Left renal cortex interstitium (tissue), 4 donors: ENCODE measurements at places on chromosomes 3 and 15. TPM values are rescaled to one million over a fixed set of nuclear protein-coding genes. Genes with fewer than 3 reads are reported as not detected.
A peak's percentile ranks its signal among the peaks of the same experiment; 100 is the strongest.

DNA sequence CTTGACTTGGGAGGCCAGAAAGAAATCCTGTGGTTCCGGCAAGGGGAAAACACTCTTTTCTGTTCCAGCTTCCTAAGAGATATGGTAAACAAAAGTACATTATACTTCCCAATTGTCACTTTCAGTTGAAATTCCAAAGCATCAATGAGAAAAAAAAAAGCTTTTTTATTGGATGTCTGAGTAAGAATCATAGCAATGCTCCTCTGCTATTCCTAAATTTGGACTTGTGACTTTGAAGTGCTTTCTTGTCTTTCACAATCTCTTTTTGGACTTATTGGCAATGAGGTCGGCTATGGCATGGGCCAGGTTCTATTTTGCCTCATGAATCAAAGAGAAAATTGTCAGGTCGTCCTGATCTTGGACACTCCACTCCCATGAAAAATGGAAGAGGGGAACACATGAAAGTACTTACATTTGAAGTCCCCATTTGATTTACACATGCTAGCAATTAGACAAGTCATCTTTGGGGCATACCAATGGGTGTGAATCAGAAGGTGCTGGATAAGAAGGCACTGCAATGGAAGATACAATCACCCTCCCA is 170.5 kb downstream of the GREM1 start:
- DNase-seq = no peak

- no peak for DNase-seq
These were observed 284.1 kb downstream of the NFKBIZ start for GRCh38 chr3:102133376-102133775.

DNA sequence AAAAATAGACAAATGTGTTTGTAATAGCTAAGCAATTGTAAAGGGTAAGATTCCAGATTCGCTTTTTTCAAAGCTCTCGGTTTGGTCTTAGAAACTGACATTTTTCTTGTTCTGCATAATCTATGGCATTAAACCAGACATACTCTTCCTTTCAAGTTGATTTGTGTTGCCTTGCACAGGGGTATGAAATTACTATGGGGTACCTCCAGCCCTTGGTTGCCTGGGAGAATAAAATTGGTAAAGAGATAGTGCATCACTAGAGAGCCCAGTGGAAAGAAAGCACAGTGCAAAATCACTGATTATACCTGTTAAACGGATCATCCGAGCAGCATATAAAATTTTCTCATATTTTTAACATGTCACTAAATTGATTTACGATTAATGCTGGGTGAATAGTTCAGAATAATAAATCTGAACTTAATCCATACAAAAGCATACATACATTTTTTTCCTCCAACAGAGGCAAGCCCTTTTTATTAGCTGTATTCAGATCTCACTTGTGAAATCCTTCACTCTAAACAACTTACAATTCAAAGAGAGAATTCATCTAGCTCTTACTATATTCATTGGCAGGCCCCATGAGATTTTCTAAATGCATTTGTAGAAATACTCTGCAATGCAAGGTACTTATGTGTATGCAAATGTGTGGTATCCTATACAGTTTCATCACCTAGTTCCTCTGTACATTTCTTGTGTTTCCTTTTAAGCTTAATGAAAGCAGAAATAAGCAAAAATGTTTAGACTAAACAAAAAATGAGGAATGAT is 224.4 kb downstream of the ROBO1 start:
- no peak for DNase-seq

DNA sequence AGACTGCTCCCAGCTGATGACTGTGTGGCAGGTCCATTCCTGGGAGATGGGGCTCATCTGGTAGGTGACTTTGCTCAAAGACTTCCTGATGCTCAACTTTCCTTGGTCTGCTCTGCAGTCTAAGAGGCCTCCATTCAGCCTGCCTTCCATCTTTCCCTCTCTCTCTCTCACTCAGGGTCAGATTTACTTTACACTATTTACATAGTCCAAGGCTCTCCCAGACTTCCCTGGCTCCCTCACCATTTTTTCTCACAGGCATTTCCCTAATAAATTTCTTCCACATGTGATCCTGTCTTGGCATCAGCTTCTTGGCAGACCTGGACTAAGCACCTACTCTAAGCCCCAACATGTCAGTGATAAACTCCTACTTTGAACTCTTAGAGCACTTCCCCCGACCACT is 13.0 kb upstream of the PCCB start:
- no peak for DNase-seq

DNA sequence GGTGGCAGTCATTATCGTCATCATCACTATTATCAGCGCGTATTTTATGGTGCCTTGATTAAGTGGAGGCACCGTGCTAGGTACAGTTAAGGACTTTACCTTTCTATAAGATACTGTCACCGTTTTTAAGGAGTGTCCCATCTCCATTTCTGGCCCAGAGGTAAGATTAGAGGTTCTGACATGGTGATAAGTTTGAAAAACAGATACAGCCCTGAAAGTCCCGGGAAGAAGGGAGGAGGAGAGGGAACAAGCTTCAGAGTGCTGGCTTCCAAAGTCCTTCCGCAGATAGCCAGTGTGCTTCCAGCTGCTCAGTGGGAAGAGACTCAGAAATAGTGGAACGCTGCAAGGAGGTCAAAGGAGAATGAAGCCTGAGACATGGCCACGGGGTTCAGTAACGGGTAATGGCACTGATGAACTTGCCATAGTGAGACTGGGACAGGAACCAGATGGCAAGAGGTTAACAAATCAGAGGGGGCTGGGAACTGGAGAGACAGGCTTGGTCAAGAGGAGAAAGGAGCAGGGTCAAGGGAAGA is 9.1 kb upstream of the TM4SF4 start:
- DNase-seq = no peak

DNA sequence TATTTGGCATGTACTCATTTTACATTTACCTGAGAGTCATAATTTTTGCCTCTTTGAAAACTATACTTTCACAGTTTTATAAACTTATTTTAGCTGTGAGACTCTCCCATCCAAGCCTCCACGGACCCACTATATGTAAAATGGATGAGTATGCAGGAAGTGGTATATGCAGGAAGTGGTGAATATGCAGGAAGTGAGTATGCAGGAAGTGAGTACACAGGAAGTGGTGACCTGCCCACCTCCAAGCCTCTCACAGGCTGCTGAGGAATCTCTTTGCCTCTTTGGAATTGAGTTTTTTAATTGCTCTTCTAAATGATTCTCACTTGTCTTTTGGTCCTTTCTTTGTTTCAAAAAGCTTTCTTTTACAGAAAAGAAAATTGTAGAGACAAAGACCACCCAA is 85.2 kb downstream of the KBTBD8 start:
- DNase-seq = no peak

- no peak for DNase-seq
These were observed 74.2 kb upstream of the ICE2 start for GRCh38 chr15:60553163-60553562.

DNA sequence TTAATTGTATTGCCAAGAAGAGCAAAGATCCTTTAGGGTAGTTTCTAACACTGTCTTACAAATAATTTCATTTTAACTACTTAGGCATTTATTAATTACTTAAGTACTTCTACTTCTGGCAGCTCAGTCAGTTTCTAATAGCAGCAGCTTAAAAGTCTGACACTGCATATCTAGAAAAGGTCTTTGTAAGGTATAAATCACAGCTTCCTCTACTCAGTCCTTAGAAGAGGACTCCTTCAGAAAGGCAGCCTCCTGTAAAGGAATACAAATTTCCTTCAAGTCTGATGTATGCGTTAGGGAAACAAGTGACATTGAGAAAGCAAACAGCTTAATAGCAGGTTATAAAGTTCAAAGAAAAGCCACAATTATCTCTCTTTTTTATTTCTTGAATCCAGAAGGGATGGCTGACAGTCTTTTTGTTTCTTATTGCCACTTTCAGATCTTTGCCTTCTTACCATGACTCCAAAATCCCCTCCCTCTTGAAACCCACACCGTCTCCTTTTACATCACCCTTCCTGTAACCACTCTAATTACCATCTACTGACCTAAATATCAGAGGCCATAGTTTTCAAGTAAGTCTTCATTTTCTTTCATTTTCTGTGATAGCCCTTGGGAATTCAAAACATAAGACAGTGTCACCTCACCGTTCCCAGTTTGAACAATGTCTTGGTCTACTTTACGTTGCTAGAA is 109.5 kb downstream of the CGGBP1 start:
- no peak for DNase-seq

- peak; percentile 38 for DNase-seq
These were observed at the start of gene KBTBD12 for GRCh38 chr3:127915115-127915936. Gene KBTBD12 (plus strand): TSS chr3:127915232. CDS start chr3:127923062, 7,830 bp downstream.

GRCh38 chr3:124669470-124669869 is 60.8 kb upstream of the UMPS start:
- DNase-seq = no peak

DNA sequence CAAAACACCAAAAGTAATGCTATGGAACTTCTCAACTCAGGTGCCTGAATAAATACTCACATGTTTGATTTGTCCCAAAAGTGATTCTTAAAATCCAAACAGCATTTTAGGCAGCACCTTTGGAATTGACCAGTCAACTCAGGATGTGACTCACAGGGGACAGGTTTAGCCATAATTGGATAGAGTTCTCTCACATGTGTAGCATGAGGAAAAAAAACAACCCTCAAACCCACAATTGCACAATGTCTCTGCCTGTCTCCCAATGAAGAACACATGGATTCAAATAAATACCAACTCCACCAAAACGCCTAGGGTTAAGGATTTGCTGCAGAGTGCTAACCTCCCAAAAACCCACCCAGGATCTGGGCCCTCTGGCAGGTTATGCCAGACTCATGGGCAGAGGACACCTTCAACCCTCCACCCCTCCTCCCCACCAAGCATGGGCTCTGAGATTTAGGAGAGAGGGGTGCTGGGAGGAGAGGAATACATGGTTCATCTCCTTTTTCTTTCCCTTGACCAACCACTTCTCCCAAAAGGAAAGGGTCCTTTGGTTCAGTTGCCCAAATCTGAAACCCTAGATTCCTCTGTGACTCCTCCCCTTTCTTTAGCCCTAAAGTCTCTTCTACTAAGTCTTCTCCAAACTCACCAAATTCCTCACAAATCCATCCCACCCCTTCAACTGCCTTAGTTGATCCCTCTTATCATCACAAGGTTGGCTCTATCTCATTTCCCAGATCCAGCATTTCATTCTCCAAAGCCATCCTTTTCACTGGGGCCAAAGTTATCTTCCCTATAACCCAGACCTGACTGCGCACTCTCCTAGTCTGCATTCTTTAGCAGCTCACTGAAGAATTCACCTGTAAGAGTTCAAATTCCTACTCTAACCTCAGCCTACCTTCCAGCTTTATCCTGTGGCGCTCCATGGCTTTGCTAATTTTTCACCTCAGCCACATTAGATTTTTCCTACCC is 7.7 kb downstream of the RYK start:
- no peak for DNase-seq

- no peak for DNase-seq
These were observed 58.3 kb upstream of the XCR1 start for GRCh38 chr3:46085421-46086082.

DNA sequence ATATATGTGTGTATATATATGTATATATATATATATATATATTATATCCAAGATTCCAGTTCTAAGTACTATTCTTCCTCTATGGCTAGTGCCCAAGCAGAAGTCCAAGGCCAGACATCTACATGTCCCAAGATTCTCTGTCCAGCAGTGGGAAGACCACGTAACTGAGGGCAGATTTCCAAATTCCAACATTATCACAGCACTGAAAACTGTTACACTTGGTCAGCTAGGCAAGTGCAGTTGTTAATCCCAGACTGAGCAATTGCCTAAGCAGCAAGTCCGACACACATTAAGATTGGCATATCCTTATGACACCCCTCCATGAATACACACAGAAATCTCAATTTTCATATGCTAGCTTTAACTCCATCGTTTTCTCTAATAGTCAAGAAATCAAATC is 1148.5 kb downstream of the IGSF11 start:
- DNase-seq = no peak

DNA sequence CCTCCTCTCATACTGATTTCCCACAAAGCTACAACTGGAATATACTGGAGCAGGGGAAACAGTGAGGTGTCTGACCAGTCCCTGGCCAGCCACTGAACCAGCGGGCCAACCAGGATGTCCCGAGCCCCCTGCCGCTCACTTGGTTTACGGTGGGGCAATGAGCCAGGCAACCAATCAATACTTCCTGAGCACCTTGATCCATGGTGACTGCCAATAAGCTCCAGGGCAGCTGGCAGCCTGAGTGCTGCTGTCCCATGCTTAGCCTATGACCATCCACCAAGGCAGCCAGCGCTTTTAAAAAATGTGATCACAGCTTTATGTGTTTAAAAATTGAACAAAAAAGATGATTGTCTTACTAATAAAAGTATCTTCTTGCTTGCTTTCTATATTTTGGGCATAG is 4.2 kb downstream of the SCN10A start:
- no peak for DNase-seq

- no peak for DNase-seq
These were observed 579.9 kb upstream of the ZNF717 start for GRCh38 chr3:76365275-76365674.

GRCh38 chr3:23888617-23889228 is 28.1 kb downstream of the NKIRAS1 start:
- DNase-seq = no peak

GRCh38 chr3:162738784-162739183 is 1242.2 kb downstream of the OTOL1 start:
- DNase-seq = no peak

The ABHD6 gene
- polyA plus RNA-seq = 9.2 TPM

The XCR1 gene
- polyA plus RNA-seq = 0.06 TPM

The CDCP1 gene
- polyA plus RNA-seq = 2.2 TPM

The RTP3 gene
- not detected for polyA plus RNA-seq

The AVEN gene
- 16.4 TPM for polyA plus RNA-seq

The FEZF2 gene
- not detected for polyA plus RNA-seq

The CYP11A1 gene
- 1.9 TPM for polyA plus RNA-seq

The TMIE gene
- 1.1 TPM for polyA plus RNA-seq

The RBP2 gene
- polyA plus RNA-seq = 0.59 TPM

The COL6A5 gene
- 0.03 TPM for polyA plus RNA-seq

The ANO10 gene
- polyA plus RNA-seq = 37.5 TPM
